ENCODE measurements at places on chromosomes 12 and 14.

DNA sequence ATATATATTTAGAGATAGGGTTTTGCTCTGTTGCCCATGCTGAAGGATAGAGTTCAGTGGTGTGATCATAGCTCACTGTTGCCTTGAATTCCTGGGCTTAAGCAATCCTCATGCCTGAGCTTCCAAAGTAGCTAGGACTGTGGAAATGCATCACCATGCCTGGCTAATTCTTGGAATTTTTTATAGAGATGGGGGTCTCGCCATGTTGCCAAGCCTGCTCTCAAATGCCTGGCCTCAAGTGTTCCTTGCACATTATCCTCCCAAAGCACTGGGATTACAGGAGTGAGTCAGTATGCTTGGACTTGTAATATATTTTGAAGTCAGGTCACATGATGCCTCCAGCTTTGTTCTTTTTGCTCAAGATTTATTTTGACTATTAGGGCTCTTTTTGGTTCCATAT, 178.0 kb downstream of the RPAP3 start:
- DNase-seq: no peak

GRCh38 chr12:103102225-103102744, 144.8 kb downstream of the ASCL1 start:
- peak; percentile 83 for DNase-seq

- no peak for DNase-seq
These were observed 19.1 kb downstream of the AMN start for GRCh38 chr14:102941419-102942011.

DNA sequence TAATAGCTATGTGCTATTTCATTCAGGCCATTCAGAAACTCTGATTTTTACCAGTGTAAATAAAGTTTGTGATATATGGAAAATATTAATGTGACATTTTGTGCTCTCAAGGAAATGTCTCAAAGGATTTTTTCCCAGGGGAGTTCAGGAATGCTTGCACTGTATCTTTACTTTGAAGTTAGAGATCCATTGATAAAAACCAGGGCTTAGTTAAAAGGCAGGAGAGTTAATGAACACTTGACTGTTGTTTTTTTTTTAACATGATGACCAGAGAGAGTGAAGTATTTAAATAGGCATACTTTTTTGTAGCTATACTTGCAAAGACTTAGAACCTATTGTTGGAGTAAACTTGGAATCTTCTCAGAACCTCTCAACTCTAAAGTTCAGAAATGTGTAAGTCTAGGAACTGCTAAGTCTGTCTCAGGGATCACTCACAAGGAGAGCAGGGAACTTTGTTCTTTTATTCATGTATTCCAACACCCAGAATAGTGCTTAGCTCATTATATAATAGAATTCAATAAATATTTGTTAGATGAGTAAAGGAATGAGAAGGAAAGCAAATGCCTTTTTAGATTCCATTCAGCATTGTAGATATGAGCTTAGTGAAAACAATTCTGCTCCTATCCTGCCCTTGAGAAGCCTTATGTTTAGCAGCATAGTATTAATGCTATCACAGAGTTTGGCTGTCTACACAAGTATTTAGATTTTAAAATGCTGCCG, 117.5 kb downstream of the DAAM1 start:
- no peak for DNase-seq

- DNase-seq: no peak
These were observed 718.3 kb downstream of the RERGL start for GRCh38 chr12:17371491-17372215.

- no peak for DNase-seq
These were observed 19.6 kb upstream of the SMCO2 start for GRCh38 chr12:27426743-27427487.

DNA sequence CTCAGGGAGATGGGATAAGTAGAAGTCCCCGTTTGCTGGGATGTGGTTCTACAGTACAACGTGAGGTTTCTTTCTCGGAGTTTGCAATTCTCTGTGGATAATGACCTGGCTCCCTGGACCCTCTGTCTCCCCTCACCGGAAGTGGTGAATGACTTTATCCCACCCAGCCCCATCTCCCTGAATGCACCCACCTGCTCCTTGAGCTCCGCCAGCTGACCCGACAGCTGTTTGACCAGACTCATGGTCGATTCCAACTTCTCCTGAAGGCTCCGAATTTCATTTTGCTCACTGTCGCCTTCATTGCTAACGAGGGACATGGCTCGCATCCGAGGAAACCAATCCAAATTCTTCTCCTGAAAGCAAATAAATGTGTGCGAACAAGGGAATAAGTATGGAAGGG, 144.6 kb downstream of the SSPN start:
- DNase-seq: no peak

GRCh38 chr12:58086930-58087329, 145.6 kb downstream of the ATP23 start:
- DNase-seq: no peak

- DNase-seq: no peak
These were observed 125.0 kb downstream of the PTPN11 start for GRCh38 chr12:112543751-112544150.

DNA sequence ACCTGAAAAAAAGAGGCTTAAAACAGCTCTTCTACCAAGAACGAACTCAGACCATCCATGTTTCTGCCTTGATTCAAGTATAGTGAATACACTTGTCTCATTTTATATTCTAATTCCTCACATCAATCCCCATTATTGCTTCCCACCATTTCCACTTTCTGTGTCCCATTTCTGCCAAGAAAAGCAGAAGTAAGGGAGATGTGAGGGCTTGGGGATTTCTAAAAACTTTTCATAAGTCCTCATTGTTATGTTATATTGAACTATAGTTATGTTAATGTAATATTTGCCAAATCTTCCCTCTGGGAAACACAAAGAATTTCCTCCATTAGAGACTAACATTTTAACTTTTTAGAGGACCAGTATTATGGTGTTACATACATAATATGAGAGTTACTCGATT, 48.2 kb upstream of the PSMA6 start:
- no peak for DNase-seq

All from GM12865 (cell line).